PC-3 (cell line): ENCODE measurements at places on chromosomes 5 and 9. TPM values are rescaled to one million over a fixed set of nuclear protein-coding genes. Genes with fewer than 3 reads are reported as not detected.
A peak's percentile ranks its signal among the peaks of the same experiment; 100 is the strongest.

Gene PNPLA7
- 0.77 and 0.81 TPM in 2 replicates for total RNA-seq

DNA sequence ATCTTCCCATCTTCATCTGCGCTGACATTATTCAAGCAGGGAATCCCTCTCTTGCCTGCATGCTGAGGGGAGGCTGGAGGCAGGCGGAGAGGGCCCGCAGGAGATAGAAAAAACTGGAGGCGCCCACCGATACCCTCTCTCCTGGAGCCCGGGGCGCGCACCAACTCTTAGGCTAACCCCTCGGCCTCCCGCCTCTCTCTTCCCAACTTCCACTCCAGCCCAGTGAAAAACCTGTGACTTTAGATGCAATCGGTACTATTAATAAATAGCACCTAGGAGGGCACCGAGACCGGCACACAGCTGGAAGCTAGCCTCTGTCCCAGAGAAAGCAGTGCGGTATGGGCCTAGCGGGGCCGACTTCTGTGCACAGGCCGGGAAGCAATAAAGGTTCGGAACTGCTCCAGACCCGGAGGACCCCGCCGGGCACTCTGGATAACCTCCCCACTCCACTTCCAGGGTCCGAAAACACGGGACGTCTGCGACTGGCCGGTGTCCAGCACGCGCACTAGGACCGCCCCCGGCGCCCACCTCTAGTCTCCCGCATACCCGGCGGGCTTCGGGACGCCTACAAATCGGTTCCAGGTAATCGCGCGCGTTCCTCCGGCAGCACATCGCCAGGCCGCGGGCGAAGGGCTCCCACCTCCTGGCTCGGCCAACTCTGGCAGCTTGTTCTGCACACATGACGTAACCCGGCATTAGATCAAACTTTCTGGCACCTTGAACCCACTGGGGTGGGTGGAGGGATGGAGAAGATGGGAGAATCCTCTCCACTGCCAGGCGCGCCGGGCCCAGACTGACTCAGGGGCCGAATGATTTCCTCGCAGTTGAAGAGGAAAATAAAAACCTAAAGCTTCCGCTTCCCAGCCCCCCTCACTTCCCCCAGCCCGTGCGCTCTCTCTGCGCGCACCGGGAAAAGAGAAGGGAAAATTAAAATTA is 1.4 kb downstream of the EFNA5 start:
- H3K4me1 ChIP-seq: peaks cover 30% of the 10 kb centered on the region
- H3K4me3 ChIP-seq: peak overlapping the region; percentile 83
- H3K36me3 ChIP-seq: no peaks in the 10 kb centered on the region
- peaks cover 23% of the 10 kb centered on the region; the same call in 1 of the 2 replicates for H3K27me3 ChIP-seq
- peak; percentile 43 for DNase-seq

DNA sequence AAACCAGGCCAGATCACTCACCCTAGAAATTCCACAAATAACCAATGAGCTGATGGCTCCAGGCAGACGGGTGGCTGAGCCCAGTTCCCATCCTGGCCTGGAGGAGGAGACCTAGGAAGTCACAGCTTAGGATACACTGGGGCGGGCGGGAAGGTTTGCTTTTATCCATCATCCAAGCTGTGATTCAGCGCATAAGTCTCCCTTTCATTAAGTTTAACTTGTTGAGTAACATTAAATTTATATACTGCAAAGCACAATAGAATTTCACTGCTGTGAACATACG is 55.7 kb downstream of the THBS4 start:
- no peak overlapping the region for H3K27ac ChIP-seq
- H3K27me3 ChIP-seq: no peaks in the 10 kb centered on the region
- DNase-seq: no peak
- H3K4me3 ChIP-seq: no peak overlapping the region
- H3K36me3 ChIP-seq: no peaks in the 10 kb centered on the region

Gene DEPDC1B
- total RNA-seq: 22.7 and 23.8 TPM in 2 replicates

Gene PCDHGA7
- total RNA-seq: 0.51 and 0.75 TPM in 2 replicates

Gene ADRB2
- total RNA-seq: 41.1 and 42.1 TPM in 2 replicates

GRCh38 chr9:14447103-14447502 is 133.2 kb upstream of the NFIB start:
- H3K4me1 ChIP-seq: no peaks in the 10 kb centered on the region
- H3K36me3 ChIP-seq: no peaks in the 10 kb centered on the region
- no peak for DNase-seq
- H3K27me3 ChIP-seq: no peaks in the 10 kb centered on the region
- H3K27ac ChIP-seq: no peak overlapping the region

Gene KLHL3
- total RNA-seq: 2.9 and 4.0 TPM in 2 replicates

- H3K27ac ChIP-seq: no peak overlapping the region
- H3K4me3 ChIP-seq: no peak overlapping the region
- no peaks in the 10 kb centered on the region for H3K36me3 ChIP-seq
- H3K27me3 ChIP-seq: peaks cover 17% of the 10 kb centered on the region
Observed at GRCh38 chr5:135741040-135741439, 93.4 kb upstream of the SLC25A48 start.

Gene SLC2A6
- total RNA-seq: 20.5 and 21.7 TPM in 2 replicates

Gene ZNF354C
- total RNA-seq: not detected in 2 replicates

- no peaks in the 10 kb centered on the region for H3K27me3 ChIP-seq
- no peaks in the 10 kb centered on the region for H3K36me3 ChIP-seq
- DNase-seq: peak; percentile 34
Observed at GRCh38 chr5:61167382-61167781, 5.1 kb upstream of the SMIM15 start.

DNA sequence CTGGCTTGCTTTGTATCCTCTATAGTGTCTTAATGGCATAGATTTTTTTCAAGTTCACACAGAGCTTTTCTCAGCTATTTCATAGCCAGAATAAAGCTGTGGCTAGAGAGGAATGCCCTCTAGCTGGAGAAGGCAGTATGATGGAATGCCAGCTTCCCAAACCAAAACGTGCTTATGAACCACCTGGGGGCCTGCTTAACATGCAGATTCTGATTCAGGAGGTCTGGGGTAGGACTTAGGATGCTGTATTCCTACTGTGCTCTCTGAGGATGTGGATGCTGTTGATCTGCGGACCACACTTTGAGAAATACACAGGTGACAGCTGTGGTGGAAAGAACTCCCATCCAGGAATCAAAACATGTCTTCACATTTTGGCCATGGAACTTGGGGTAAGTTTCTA is 49.9 kb upstream of the DPYSL3 start:
- H3K27ac ChIP-seq: no peak overlapping the region
- H3K4me3 ChIP-seq: no peak overlapping the region
- no peaks in the 10 kb centered on the region for H3K4me1 ChIP-seq
- H3K27me3 ChIP-seq: no peaks in the 10 kb centered on the region

DNA sequence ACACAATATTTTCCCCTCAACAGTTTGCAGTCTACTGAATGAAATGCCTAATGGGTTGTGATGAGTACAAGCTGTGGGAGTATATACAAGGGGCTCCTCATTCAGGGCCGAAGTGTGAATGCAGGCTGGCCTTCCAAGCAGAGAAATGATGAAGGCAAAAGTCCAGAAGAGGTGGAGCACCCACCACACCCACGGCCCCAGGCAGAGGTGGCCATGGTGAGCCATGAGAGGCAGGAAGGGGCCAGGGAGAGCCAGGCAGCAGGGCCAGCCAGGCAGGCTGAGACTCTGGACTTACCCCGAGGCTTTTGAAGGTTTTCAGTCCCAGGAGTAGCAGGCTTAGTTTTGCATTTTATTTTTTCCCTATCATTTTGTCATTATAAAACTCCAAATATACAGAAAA is 218.1 kb downstream of the AUH start:
- no peak overlapping the region for H3K4me3 ChIP-seq
- H3K27me3 ChIP-seq: no peaks in the 10 kb centered on the region
- peak; percentile 23 for DNase-seq

DNA sequence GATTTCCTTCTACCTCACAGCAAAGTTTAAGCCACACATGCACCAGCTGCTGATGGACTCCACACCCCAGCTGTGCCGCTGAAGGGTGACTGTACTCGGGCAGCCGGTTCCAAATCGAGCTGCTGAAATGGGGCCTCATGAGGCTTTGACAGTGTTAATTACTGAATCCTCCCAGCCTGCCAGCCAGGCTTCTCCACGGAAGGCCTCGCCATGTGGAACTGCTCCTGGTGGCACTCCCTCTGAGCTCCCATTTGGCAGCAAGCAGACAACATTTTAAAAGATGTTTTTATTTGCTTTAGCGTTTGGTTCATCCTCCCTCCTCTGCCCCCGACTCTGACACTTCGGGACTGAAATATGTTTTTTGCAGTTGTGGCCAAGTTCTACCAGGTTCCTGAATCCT is 479.4 kb upstream of the MPDZ start:
- DNase-seq: no peak
- no peaks in the 10 kb centered on the region for H3K36me3 ChIP-seq
- H3K27ac ChIP-seq: no peak overlapping the region
- no peaks in the 10 kb centered on the region for H3K27me3 ChIP-seq
- no peaks in the 10 kb centered on the region for H3K4me1 ChIP-seq

GRCh38 chr9:134644725-134645606 is 3.4 kb downstream of the COL5A1 start:
- peak overlapping the region; percentile 68 for H3K27ac ChIP-seq
- H3K36me3 ChIP-seq: no peaks in the 10 kb centered on the region
- DNase-seq: peak; percentile 90
- peak overlapping the region; percentile 60 for H3K4me3 ChIP-seq

Gene TAF1L
- total RNA-seq: 0.23 TPM in 1 of 2 replicates, not detected in the other

GRCh38 chr9:82146677-82147076 is 158.1 kb downstream of the SPATA31D1 start:
- peaks cover 10% of the 10 kb centered on the region for H3K4me1 ChIP-seq
- H3K36me3 ChIP-seq: no peaks in the 10 kb centered on the region

- H3K27ac ChIP-seq: no peak overlapping the region
- H3K36me3 ChIP-seq: no peaks in the 10 kb centered on the region
- H3K27me3 ChIP-seq: no peaks in the 10 kb centered on the region
- no peak overlapping the region for H3K4me3 ChIP-seq
Observed at GRCh38 chr5:111079846-111080245, 8.3 kb downstream of the TSLP start.

DNA sequence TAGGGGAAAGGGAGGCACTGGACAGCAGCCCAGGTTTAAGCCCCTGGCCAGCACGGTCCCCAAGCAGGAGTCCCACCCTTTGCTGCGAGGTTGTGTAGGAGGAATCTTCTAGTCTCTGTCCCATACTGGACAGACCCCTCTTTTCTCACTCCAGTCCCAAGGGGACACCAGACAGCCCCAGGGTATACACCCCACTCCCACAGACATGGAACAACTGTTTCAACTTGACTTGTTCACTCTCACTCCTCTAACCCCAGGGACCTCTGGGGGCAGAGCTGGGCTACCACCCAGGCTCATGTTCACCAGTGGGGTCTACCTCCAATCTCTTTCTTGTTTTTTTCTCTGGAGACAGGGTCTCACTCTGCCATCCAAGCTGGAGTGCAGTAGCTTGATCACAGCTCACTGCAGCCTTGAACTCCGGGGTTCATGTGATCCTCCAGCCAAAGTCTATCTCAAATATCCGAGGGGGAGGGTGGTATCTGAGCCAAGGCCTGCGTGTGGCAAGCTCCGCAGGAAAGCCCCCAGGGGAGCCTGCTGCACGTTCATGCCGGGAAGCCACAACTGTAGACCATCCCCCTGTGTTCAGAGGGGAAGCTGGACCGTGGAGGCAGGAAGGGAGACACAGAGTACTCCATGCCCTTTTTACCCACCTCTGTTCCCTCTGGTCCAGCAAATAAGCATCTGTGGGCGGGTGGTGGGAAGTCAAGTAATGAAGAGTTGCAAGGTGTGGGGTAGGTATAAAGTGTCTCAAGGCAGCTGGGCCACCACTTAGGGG is 1.8 kb downstream of the PTGES2 start:
- no peak for DNase-seq
- peak overlapping the region; percentile 95 for H3K4me3 ChIP-seq
- H3K27ac ChIP-seq: no peak overlapping the region
- H3K27me3 ChIP-seq: no peaks in the 10 kb centered on the region
- peaks cover 10% of the 10 kb centered on the region; the same call in 1 of the 2 replicates for H3K4me1 ChIP-seq

DNA sequence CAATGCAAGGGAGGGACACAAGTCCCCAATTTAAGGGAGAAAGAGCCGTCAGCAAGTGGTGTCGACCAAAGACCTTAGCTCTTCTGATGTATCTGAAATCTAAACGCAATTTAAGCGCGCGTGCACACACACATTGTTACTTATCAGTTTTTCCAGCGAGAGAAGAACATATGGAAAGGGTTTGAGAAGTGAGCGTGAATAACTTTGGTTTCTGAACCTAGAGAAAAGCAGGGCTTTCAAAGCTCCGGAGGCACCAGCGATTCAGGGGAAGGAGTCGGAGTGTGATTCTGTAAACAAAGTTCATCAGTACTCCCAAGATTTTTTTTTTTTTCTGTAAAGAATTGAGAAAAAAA is 191.8 kb downstream of the MEF2C start:
- peak overlapping the region; percentile 70 for H3K4me3 ChIP-seq
- H3K27me3 ChIP-seq: peaks cover 38% of the 10 kb centered on the region
- no peak for DNase-seq

DNA sequence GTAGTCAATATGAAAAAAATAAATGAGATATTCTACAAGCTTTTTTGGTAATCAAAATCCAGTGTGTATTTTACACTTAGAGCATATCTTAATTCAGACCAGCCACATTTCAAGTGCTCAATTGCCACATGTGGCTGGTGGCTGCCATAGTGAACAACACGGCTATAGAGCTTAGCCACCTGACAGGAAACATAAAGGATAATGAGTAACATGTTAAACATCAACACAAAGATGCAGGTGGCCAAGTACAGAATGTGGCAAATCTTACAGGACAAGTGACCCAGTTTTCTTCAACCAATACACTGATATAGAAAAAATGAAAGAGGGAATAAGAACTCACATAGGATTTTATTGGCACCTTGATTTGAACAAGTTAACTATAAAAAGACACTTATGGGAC is 61.4 kb downstream of the KIF24 start:
- no peaks in the 10 kb centered on the region for H3K27me3 ChIP-seq
- no peak overlapping the region for H3K27ac ChIP-seq
- no peaks in the 10 kb centered on the region for H3K36me3 ChIP-seq
- H3K4me1 ChIP-seq: peaks cover 17% of the 10 kb centered on the region

- H3K27ac ChIP-seq: no peak overlapping the region
- no peak for DNase-seq
- no peak overlapping the region for H3K4me3 ChIP-seq
- no peaks in the 10 kb centered on the region for H3K27me3 ChIP-seq
- no peaks in the 10 kb centered on the region for H3K36me3 ChIP-seq
Observed at GRCh38 chr9:114004221-114004716, 73.8 kb downstream of the AMBP start.

DNA sequence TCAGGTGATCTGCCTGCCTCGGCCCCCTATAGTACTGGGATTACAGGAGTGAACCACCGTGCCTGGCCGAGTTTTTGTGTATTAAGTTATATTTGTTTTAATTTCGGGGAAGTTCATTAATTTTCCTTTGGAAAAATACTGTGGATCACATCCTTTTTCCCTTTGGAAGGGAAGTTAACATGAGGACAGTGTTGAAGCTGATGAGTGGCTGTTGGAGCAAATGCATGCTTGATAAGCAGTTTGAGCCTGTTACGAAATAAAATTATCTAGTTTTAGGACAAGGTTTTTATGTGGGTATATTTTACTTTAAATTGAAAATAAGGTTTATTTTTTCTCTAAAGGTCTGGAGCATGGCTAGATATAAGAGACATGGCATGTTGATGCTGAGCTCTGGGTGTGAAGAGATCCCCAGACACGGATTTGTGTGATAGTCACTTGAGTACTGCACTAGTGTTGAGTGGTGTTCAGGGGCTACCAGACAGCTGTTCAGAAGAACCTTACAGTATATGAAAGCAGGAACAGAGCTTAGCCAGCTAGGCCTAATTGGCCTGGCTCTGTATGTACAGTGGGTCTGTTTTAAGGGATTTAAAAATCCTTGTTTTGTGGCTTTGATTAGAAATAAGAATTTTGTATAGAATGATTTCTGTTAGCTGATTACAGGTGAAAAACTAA is 17.4 kb downstream of the LMNB1 start:
- no peaks in the 10 kb centered on the region for H3K4me1 ChIP-seq
- no peak for DNase-seq
- H3K36me3 ChIP-seq: 0 out of 2 replicates have a peak, but pooled peaks cover under 1% of the 10 kb centered on the region
- no peak overlapping the region for H3K4me3 ChIP-seq
- H3K27me3 ChIP-seq: no peaks in the 10 kb centered on the region

- H3K36me3 ChIP-seq: no peaks in the 10 kb centered on the region; the same call in 1 of the 2 replicates
- DNase-seq: no peak
- peaks cover 35% of the 10 kb centered on the region for H3K4me1 ChIP-seq
- peak overlapping the region; percentile 98 for H3K4me3 ChIP-seq
Observed at GRCh38 chr5:5422819-5423515, 490 bp downstream of the ICE1 start.
